ENCODE measurements at places on chromosomes 2 and 18. TPM values are rescaled to one million over a fixed set of nuclear protein-coding genes. Genes with fewer than 3 reads are reported as not detected.

DNA sequence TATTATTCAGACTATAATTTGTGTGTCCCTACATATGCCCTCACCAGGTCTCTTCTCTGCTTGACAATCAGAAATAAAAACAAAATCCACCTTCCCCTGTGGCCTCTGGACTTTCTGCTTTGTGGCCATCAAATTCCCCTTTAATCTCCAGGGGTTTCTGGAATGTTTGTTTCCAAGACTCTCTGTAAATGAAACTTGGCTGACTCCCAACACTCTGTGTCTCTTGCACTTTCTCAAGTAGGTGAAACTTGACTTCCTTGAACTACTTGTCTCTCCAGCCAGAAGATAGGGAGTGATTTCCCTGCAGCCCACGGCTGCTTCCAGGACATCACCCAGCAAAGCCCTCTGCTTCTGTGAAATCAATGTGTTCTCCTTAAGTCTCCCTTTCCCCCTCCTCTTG, 54.1 kb upstream of the AQP4 start:
- no peak overlapping the region for H3K27ac ChIP-seq
- no peaks in the 10 kb centered on the region for H3K36me3 ChIP-seq
- H3K4me1 ChIP-seq = no peaks in the 10 kb centered on the region
- no peak overlapping the region for H3K4me3 ChIP-seq

GRCh38 chr2:60379684-60380083, 173.8 kb downstream of the BCL11A start:
- no peak for DNase-seq
- H3K27ac ChIP-seq = no peak overlapping the region
- 0 out of 2 replicates have a peak, but pooled peaks cover 2% of the 10 kb centered on the region for H3K27me3 ChIP-seq
- H3K4me1 ChIP-seq = peaks cover 4% of the 10 kb centered on the region

Gene CHRNA1
- total RNA-seq = not detected

GRCh38 chr2:43194121-43194869, 32.1 kb downstream of the ZFP36L2 start:
- no peak overlapping the region for H3K27ac ChIP-seq
- H3K4me1 ChIP-seq = peaks cover 2% of the 10 kb centered on the region
- H3K27me3 ChIP-seq = no peaks in the 10 kb centered on the region
- H3K36me3 ChIP-seq = no peaks in the 10 kb centered on the region
- no peak overlapping the region for H3K4me3 ChIP-seq

GRCh38 chr2:19878268-19879046, 23.3 kb downstream of the TTC32 start:
- H3K27me3 ChIP-seq = peaks cover 2% of the 10 kb centered on the region
- no peaks in the 10 kb centered on the region for H3K4me1 ChIP-seq
- H3K4me3 ChIP-seq = no peak overlapping the region
- no peak overlapping the region for H3K27ac ChIP-seq
- DNase-seq = no peak

Gene ACVR1C
- total RNA-seq = 0.40 TPM
